ENCODE measurements at places on chromosomes 3 and 15. TPM values are rescaled to one million over a fixed set of nuclear protein-coding genes. Genes with fewer than 3 reads are reported as not detected.
A peak's percentile ranks its signal among the peaks of the same experiment; 100 is the strongest.

The THBS1 gene
- total RNA-seq = 51.7 TPM

The OR5H14 gene
- total RNA-seq = not detected

The GPR171 gene
- total RNA-seq = not detected

The ARPIN gene
- total RNA-seq = 14.9 TPM

The GPR149 gene
- total RNA-seq = 0.14 TPM

The UBE2E1 gene
- total RNA-seq = 110 TPM

The SYNPR gene
- total RNA-seq = 2.3 TPM

- H3K4me3 ChIP-seq = no peak overlapping the region
- no peaks in the 10 kb centered on the region for H3K36me3 ChIP-seq
- peaks cover 18% of the 10 kb centered on the region for H3K27me3 ChIP-seq
- no peak for DNase-seq
These were observed 43.6 kb downstream of the SST start for GRCh38 chr3:187626581-187626980.

DNA sequence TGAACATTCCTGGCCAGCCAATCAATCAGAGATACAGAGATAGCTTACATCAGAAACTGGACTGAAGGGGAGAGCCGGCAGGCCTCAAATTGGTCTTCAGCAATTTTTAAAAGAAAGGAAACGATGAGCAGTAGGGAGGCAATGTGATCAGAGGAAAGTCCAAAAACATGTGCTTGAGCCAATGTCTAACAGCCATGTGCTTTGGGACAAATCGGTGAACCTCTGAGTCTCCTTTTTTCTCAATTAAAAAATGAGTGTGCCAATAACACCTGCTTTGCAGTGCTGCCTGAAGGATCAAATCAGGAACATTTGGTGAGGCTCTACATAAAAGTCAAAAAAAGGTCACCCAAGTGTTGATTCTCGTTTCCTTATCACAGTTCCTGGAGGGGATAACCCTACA lies 7.4 kb upstream of the EIF4E3 start:
- no peak overlapping the region for H3K4me3 ChIP-seq
- no peak for DNase-seq
- peaks cover 10% of the 10 kb centered on the region for H3K27me3 ChIP-seq

- H3K4me3 ChIP-seq = peak overlapping the region; percentile 7
- no peaks in the 10 kb centered on the region for H3K36me3 ChIP-seq
- peaks cover 10% of the 10 kb centered on the region for H3K4me1 ChIP-seq
- no peak overlapping the region for H3K27ac ChIP-seq
- DNase-seq = no peak
- H3K27me3 ChIP-seq = no peaks in the 10 kb centered on the region
These were observed 71.7 kb upstream of the TMEM115 start for GRCh38 chr3:50430950-50431435.

DNA sequence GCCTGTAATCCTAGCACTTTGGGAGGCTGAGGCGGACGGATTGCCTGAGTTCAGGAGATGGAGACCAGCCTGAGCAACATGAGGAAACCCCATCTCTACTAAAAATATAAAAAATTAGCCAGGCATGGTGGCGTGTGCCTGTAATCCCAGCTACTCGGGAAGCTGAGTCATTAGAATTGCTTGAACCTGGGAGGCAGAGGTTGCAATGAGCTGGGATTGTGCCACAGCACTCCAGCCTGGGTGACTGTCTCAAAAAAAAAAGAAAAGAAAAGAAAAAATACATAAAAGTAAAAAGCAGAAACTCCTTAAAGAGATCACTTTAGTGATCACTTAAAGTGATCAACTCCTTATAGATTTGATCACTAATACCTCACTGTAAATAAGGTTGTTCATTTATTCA lies 78.0 kb downstream of the GMPS start:
- no peaks in the 10 kb centered on the region for H3K4me1 ChIP-seq
- H3K27me3 ChIP-seq = no peaks in the 10 kb centered on the region
- peaks cover 11% of the 10 kb centered on the region for H3K36me3 ChIP-seq
- no peak for DNase-seq
- H3K4me3 ChIP-seq = no peak overlapping the region

GRCh38 chr3:174488527-174488926 lies 370.6 kb upstream of the NAALADL2 start:
- no peak overlapping the region for H3K4me3 ChIP-seq
- H3K4me1 ChIP-seq = no peaks in the 10 kb centered on the region

- no peak overlapping the region for H3K27ac ChIP-seq
- H3K4me3 ChIP-seq = no peak overlapping the region
- H3K4me1 ChIP-seq = peaks cover 9% of the 10 kb centered on the region
- DNase-seq = no peak
- H3K36me3 ChIP-seq = no peaks in the 10 kb centered on the region
These were observed 403.6 kb upstream of the PROK2 start for GRCh38 chr3:72188536-72188935.

DNA sequence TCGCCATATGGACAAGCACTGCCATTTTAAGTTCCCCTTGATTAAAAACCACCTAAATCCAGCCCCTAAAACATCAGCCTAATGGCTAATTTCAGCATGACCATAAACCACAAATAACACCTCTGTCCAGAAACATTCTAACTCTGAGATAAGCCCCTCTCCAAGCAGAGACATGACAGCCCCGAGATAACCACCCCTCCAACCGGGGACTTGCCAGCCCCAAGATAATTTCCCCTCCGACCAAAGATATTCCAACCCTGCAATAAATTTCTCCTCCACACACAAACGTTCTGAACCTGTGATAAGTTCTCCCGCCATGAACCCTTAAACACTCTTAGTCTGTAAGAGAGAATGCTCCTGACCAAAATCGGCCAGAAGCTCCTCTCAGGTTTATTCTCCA lies 586.8 kb downstream of the EDEM1 start:
- DNase-seq = no peak
- H3K36me3 ChIP-seq = no peaks in the 10 kb centered on the region
- no peaks in the 10 kb centered on the region for H3K4me1 ChIP-seq
- H3K4me3 ChIP-seq = no peak overlapping the region

DNA sequence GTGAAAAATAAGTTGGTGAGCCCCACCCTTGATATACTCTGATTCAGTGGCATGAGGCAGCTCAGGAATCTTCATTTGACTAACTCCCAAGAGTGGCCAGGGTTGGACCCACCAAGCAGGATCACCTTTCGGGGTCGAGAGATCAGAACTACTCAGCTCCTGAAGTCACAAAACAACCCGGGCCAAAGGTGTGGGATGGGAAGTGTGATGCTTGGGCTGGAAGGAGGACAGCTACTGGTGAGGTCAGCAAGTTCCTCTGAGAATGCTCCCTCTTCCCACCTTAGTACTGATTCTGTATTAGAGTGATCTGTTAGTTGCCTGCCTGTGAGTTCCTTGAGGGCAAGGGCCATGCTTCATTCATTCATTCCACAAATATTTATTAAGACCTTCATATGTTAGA lies 15.1 kb downstream of the ESYT3 start:
- H3K27ac ChIP-seq = no peak overlapping the region
- no peak overlapping the region for H3K4me3 ChIP-seq
- no peaks in the 10 kb centered on the region for H3K36me3 ChIP-seq
- no peak for DNase-seq

GRCh38 chr3:16998236-16998923 lies 113.6 kb downstream of the PLCL2 start:
- H3K27me3 ChIP-seq = no peaks in the 10 kb centered on the region
- H3K27ac ChIP-seq = no peak overlapping the region
- peaks cover 7% of the 10 kb centered on the region for H3K4me1 ChIP-seq
- H3K36me3 ChIP-seq = no peaks in the 10 kb centered on the region
- no peak overlapping the region for H3K4me3 ChIP-seq

- H3K27me3 ChIP-seq = no peaks in the 10 kb centered on the region
- H3K27ac ChIP-seq = peak overlapping the region; percentile 9
- H3K4me3 ChIP-seq = no peak overlapping the region
- peaks cover 4% of the 10 kb centered on the region for H3K36me3 ChIP-seq
These were observed 32.8 kb downstream of the CFAP20DC start for GRCh38 chr3:59016930-59017616.

- H3K4me1 ChIP-seq = no peaks in the 10 kb centered on the region
- H3K27me3 ChIP-seq = no peaks in the 10 kb centered on the region
These were observed 14.6 kb upstream of the ATP10A start for GRCh38 chr15:25877681-25878080.

GRCh38 chr3:88960019-88960418 lies 147.4 kb upstream of the EPHA3 start:
- H3K4me1 ChIP-seq = no peaks in the 10 kb centered on the region
- H3K4me3 ChIP-seq = no peak overlapping the region
- no peak for DNase-seq
- H3K36me3 ChIP-seq = no peaks in the 10 kb centered on the region
- no peaks in the 10 kb centered on the region for H3K27me3 ChIP-seq

- H3K4me3 ChIP-seq = no peak overlapping the region
- peak overlapping the region; percentile 50 for H3K27ac ChIP-seq
- H3K4me1 ChIP-seq = no peaks in the 10 kb centered on the region
These were observed 11.7 kb downstream of the RAD54L2 start for GRCh38 chr3:51550080-51550819.

GRCh38 chr3:40581166-40581565 lies 56.4 kb downstream of the ZNF621 start:
- no peaks in the 10 kb centered on the region for H3K36me3 ChIP-seq
- H3K4me1 ChIP-seq = peaks cover 22% of the 10 kb centered on the region
- peaks cover 2% of the 10 kb centered on the region for H3K27me3 ChIP-seq
- DNase-seq = no peak
- no peak overlapping the region for H3K27ac ChIP-seq

- no peak overlapping the region for H3K27ac ChIP-seq
- no peaks in the 10 kb centered on the region for H3K36me3 ChIP-seq
These were observed 186.7 kb downstream of the TJP1 start for GRCh38 chr15:29635513-29636098.

DNA sequence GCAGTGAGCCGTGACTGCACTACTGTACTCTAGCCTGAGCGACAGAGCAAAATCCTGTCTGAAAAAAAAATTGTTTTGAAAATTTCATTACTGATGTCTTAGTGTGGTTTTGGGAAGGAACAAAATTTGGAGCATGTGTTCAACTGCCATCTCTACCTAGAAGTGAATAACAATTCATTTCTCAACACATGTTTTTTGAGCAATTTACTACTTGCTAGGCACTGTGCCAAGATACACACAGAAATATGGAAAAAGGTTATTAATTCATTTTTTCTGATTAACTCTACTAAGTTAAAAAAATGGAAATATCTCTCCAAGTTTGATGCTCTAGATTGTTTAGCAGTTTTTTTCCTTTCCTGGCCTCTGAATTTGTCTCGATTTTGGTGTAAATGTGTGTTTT lies 5.2 kb upstream of the TCF12 start:
- no peak overlapping the region for H3K4me3 ChIP-seq
- H3K27me3 ChIP-seq = no peaks in the 10 kb centered on the region
- H3K4me1 ChIP-seq = peaks cover 7% of the 10 kb centered on the region
- no peak overlapping the region for H3K27ac ChIP-seq

DNA sequence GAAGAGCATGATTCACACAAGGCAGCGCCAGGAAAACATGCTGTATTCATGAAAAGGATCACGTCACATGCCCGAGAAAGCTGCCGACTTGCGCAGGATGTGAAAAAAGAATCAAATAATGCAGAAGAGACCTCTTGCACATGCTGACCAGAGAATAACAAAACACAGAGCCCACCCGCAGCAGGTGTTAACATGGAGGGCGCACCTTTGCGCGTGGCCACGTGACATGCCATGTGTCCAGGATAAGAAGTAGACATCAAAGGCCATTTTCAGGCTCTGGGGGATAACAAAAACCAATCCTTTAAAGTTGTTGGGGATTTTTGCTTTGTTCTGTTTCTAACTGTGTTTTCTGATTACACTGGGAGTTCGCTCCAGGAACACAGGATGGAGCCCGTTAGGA lies 1332.8 kb downstream of the ZPLD1 start:
- DNase-seq = no peak
- H3K27me3 ChIP-seq = no peaks in the 10 kb centered on the region
- no peak overlapping the region for H3K4me3 ChIP-seq
- H3K27ac ChIP-seq = no peak overlapping the region
- H3K36me3 ChIP-seq = no peaks in the 10 kb centered on the region

GRCh38 chr3:14301558-14301957 lies 100.8 kb upstream of the SLC6A6 start:
- H3K4me1 ChIP-seq = peaks cover 17% of the 10 kb centered on the region
- no peaks in the 10 kb centered on the region for H3K36me3 ChIP-seq
- H3K4me3 ChIP-seq = no peak overlapping the region
- DNase-seq = no peak
- no peak overlapping the region for H3K27ac ChIP-seq

DNA sequence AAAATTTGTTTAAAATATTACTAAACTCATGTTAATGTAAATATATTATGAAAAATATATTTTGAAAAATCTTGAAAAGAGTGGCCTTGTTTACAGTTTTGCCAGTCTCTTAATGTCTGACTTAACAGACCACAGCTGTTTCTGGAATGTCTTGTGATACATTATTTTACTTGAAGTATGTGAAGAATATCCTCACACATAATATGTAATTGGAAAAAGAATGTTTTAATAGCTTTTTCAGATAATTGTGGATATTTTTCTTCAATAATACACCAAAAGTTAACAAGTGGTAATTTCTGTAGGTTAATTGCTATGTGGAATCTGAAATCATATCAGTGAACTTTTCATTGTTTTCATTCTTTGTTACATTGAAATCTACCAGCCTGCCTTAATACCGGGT lies 101.3 kb downstream of the UBE2E2 start:
- H3K4me1 ChIP-seq = peaks cover 16% of the 10 kb centered on the region
- no peaks in the 10 kb centered on the region for H3K27me3 ChIP-seq
- DNase-seq = no peak
- H3K36me3 ChIP-seq = peaks cover 7% of the 10 kb centered on the region
- H3K27ac ChIP-seq = no peak overlapping the region

DNA sequence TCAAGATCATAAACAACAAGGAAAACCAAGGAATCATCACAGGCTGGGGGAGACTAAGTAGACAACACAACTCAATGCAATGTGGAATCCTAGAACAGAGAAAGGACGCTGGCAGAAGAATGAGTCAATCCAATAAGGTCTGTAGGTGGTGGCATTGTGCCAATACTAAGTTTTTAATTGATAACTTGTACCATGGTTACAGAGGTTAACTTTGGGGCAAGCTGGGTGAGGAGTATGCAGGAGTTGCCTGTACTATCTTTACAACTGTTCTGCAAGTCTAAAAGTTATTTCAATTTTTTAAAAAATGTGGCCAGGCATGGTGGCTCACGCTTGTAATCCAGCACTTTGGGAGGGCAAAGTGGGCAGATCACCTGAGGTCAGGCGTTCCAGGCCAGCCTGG lies 46.2 kb downstream of the RORA start:
- H3K27ac ChIP-seq = no peak overlapping the region
- no peak for DNase-seq
- H3K36me3 ChIP-seq = peaks cover 5% of the 10 kb centered on the region
- H3K4me1 ChIP-seq = peaks cover 34% of the 10 kb centered on the region

GRCh38 chr3:185981621-185982020 lies 43.8 kb upstream of the TRA2B start:
- peaks cover 33% of the 10 kb centered on the region for H3K27me3 ChIP-seq
- H3K4me1 ChIP-seq = peaks cover 5% of the 10 kb centered on the region
- DNase-seq = no peak
- H3K27ac ChIP-seq = no peak overlapping the region
- H3K4me3 ChIP-seq = no peak overlapping the region

GRCh38 chr15:94053626-94054025 lies 177.7 kb upstream of the MCTP2 start:
- no peak for DNase-seq
- peaks cover 6% of the 10 kb centered on the region for H3K27me3 ChIP-seq
- no peak overlapping the region for H3K4me3 ChIP-seq
- peaks cover 6% of the 10 kb centered on the region for H3K4me1 ChIP-seq
- H3K36me3 ChIP-seq = no peaks in the 10 kb centered on the region
